Stimulated activated CD4-positive, alpha-beta T cell treated with anti-CD3 and anti-CD28 coated beads, Interleukin-1b, Interleukin-23, amount 100 ng/mL, for 24 hours (primary cell): ENCODE measurements at places on chromosomes 5 and 9.

DNA sequence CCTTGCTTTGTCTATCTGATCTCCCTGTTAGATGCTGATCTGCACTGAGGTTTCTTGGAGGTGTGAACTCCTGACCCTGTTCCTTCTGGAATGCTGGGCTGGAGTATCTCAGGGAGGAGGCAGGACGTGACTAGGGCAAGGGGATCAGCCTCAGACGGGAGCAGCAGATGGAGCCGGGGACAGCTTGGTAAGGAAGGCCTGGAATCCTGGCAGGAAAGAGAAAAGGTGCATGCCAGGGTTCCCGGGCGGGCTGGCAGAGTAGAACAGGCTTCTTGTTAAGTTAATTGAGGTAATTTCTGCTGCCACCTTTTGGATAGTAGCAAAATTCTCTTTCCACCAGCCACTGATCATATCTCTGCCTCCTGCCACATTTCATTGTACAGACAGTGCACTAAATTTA lies 180.9 kb downstream of the ZNF462 start:
- DNase-seq, result no peak

- no peak for DNase-seq
Measured at GRCh38 chr5:151467576-151467975, 20.2 kb downstream of the SLC36A1 start.

DNA sequence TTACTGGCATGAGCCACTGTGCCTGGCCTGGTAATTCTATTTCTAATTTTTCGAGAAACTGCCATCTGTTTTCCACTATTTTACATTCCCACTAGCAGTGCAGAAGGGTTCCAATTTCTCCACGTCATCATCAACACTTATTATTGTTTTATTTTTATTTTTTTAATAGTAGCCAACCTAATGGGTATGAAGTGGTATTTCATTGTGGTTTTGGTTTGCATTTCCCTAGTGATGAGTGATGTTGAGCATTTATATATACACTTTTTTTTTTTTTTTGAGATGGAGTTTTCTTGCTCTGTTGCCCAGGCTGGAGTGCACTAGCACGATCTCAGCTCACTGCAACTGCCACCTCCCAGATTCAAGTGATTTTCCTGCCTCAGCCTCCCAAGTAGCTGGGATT lies 28.3 kb downstream of the WWC1 start:
- no peak for DNase-seq

GRCh38 chr5:135041726-135042125 lies 7.7 kb upstream of the PITX1 start:
- DNase-seq, result no peak

DNA sequence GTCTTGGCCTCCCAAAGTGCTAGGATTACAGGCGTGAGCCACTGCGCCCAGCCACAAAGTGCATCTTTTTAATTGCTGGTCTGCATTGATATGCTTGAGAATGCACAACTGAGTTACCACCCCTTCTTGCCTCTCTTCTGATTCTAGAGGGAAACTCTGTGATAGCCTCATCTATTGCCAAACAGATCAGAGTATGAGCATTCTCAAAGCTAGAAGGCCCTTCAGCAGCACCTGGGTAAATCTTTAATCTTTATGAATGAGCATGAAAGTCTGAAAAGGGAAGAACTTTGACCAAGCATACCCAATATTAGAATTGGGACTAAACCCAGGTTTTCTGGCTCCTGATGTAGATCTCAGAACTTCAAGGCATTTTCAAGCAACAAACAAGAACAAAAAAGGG lies 298.3 kb upstream of the TNC start:
- DNase-seq, result no peak

DNA sequence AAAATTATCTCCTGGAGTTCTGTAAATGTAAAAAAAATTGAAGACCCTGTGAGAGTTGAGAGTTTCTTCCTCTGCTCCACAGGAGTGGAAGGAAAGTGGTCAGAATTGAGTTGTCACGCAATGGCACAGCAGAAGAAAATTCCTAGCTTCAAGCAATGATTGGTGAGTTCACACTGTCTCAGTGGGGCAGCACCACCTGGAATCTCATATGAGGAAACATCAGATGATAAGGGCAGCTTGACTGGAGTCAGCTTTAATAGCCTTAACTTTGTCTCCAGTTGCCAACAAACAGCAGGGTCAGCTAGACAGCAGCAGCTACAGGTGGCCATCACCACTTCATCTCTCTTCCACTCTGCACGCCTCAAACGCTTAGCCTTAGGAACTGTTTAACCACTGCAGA lies 211.1 kb downstream of the EFNA5 start:
- DNase-seq, result no peak

DNA sequence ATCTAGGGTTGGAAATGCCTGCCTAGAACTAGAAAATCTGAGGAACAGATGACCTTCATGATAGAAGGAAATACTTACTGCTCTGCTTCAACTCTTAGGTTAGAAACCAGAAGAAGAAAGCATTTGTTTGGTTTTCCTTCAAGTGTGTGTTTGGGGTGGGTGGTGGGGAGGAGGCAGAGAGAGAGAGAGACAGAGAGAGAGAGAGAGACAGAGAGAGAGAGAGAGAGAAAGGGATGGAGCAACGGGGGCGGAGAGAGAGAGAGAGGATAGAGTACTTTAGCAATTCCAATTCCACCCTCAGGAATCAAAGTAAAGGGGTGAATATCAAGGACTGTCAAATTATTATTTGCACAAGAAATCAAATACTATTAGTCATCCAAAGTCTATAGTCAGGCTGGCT lies 29.2 kb upstream of the GCNT4 start:
- no peak for DNase-seq

DNA sequence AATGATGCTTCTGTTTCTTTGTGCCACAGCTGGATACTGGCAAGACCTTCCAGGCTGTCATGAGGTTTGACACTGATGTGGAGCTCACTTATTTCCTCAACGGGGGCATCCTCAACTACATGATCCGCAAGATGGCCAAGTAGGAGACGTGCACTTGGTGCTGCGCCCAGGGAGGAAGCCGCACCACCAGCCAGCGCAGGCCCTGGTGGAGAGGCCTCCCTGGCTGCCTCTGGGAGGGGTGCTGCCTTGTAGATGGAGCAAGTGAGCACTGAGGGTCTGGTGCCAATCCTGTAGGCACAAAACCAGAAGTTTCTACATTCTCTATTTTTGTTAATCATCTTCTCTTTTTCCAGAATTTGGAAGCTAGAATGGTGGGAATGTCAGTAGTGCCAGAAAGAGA lies 65.5 kb downstream of the ACO1 start:
- no peak for DNase-seq

DNA sequence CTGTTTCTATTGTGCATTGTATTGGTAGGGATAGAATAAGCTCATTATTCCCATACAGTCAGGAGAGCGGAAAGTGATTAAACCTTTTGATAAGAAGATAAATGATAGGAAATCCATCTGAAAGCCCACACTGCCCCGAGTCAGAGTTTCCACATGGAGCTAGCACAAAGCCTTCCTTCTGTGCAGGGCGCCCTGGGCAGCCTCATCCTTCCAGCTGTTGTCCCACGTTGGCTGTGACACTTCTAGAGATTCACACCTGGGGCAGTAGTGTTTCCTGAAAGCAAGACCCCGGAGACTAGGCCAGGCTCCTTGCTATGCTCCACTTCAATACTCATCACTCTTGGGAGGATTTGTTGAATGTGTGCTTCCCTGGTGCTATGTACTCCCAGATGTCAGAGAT lies 172.4 kb downstream of the SEMA6A start:
- DNase-seq, result no peak

DNA sequence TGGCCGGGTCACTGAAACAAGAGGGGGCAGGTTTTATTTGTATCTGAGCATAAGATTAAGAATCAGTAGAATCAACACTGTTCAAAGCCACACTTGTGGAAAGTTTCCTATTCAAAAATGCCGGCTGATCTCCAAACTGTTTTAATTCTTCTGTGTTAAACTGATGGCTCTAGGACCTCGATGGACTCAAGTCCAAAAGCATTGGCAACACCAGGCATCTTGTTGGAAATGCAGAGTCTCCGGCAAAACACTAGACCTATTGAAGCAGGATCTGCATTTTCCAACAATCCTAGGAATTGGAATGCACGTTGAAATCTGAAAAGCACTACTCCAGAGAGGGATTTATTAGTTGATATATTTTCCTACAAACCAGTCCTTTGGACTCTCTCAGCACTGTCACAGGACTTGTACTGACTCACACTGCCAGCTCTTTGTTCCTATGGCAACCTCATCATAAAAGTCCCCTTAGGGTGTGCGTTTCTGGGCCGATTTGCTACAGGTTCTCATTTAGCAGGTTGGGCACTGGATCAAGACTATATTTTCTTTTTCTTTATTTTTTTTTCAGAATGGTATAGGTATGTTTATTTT lies 48.1 kb upstream of the PCA3 start:
- no peak for DNase-seq

DNA sequence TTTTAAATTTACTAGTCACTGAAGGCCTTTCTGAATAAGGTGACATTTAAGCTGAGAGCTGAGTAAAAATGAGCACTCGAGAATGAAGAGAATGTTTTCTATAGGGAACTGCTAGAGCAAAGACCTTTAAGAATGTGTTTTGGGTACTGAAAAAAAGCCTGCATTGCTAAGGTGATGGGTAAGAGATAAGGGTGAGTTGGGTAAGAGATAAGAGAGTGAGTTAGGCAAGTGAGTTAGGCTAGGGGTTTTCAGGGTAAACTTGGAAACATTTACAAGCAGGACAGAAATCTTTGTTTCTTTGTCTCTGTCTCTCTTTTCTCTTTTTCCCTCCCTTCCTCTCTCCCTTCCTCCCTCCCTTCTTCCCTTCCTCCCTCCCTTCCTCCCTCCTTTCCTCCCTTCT lies 5.6 kb downstream of the RAD23B start:
- no peak for DNase-seq

GRCh38 chr5:140553657-140554056 lies 3.6 kb downstream of the SRA1 start:
- no peak for DNase-seq

GRCh38 chr9:97518909-97519307 lies 17.4 kb downstream of the TMOD1 start:
- no peak for DNase-seq

DNA sequence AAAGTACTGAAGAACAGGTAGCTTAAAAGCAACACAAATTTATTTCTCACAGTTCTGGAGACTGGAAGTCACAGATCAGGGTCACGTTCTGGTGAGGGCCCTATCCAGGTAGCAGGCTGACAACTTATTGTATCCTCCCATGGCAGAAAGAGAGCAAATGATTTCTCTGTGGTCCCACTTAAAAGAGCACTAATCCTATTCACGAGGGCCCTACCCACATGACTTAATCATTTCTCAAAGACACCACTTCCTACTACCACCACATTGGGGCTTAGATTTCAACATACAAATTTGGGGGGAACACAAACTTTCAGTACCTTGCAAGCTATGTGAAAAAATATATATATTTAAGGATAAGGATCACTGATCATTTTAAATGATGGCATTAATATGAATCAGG lies 75.8 kb upstream of the PPP1R2B start:
- DNase-seq, result no peak

DNA sequence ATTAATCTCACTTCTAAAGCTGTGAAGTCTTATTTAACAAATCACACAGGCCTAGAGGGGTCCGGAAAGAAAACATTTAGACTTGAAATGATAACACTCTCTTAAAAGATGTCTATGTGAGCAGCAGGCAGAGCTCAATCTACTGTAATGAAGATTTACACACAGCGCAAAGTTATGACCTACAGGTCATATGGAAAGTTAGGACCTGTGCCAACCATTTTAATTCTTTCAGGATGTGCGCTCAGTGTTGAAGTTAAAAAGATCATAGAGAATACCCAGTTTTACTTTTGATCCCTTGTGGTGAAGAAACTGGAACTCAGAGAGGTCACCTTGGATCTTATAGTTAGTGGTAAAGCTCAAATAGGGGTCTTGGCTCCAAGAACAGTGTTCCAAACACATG lies 3.1 kb upstream of the CREBRF start:
- DNase-seq, result no peak

- DNase-seq, result no peak
Measured at GRCh38 chr9:84379740-84380139, 39.2 kb upstream of the SLC28A3 start.

- DNase-seq, result no peak
Measured at GRCh38 chr5:83711982-83712601, 8.6 kb downstream of the HAPLN1 start.

GRCh38 chr9:87447547-87448432 lies 49.9 kb upstream of the DAPK1 start:
- DNase-seq, result no peak

GRCh38 chr5:75620184-75620959 lies 9.1 kb downstream of the ANKDD1B start:
- DNase-seq, result no peak

DNA sequence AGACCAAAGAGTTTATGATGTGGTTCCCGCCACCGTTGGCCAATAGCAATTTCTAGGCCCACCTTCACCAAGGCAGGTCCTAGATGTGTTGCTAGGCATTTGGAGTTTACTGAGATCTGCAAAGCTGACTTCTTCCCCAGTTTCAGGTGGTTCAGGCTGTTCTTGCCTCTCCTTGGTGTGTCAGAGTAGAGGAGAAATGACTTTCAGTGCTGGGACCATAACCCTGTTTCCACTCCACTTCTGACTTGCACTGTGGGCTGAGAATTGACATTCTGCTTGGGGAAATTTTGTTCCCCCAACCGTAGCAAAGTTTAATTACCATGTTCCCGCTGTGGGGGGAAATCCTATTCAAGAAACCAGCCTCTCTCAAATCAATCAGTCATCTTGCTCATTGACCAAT lies 128.0 kb upstream of the GABRP start:
- DNase-seq, result no peak

- no peak for DNase-seq
Measured at GRCh38 chr5:110333384-110333783, 393.1 kb downstream of the TMEM232 start.

DNA sequence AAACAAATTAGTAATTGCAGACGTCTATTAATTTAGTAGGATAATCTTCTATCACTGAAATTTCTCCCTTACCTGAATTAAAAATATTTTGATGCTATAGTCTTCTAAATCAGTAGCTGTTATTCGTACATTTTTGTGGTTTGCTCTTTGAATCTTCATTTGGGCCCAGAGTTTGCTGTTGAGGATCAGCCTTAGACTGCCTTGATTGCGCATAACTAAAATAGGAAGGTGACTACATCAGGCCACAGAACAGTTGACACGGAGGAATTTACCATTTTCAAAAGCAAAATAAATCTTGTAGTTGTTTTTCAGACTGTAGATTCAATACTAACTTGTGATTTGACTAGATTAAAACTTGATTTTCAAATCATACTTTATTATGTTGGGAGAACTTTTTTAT lies 11.8 kb upstream of the NADK2 start:
- DNase-seq, result no peak

GRCh38 chr5:143251190-143251589 lies 152.3 kb downstream of the NR3C1 start:
- DNase-seq, result no peak

GRCh38 chr5:639253-639530 lies 27.1 kb downstream of the CEP72 start:
- DNase-seq, result no peak

GRCh38 chr9:19140259-19140658 lies 13.0 kb upstream of the PLIN2 start:
- no peak for DNase-seq

GRCh38 chr5:33997331-33997983 lies 10.4 kb downstream of the AMACR start:
- DNase-seq, result no peak

- DNase-seq, result no peak
Measured at GRCh38 chr5:40277161-40277906, 402.4 kb upstream of the PTGER4 start.

- DNase-seq, result no peak
Measured at GRCh38 chr5:37720550-37720952, 119.3 kb downstream of the GDNF start.
